RPMI7951 (cell line): ENCODE measurements at places on chromosomes 3 and 15.

- DNase-seq = no peak
Measured at GRCh38 chr3:105593315-105593714, 226.6 kb downstream of the ALCAM start.

GRCh38 chr3:48014358-48014757 lies 1.9 kb downstream of the MAP4 start:
- no peak for DNase-seq

DNA sequence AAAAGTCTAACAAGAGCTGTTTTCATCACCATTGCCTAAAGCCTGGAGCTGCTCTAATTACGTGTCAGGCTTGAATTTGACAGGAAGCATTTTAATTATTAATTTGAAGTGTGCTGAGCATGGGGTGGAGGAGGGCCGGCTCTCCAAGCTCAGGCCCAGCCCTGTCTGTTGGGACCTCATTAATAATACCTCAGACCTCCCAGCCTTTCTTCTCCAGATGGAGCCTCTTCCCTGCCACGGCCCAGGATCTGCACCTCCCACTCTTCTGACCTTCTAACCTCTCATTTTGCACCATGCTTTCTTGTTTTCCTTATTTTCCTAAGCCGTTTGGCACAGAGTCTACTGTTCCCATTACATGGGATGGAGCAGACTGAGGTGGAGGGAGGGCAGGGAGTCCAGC lies 30.0 kb downstream of the INSYN1 start:
- no peak for DNase-seq

- no peak for DNase-seq
Measured at GRCh38 chr15:101025501-101025885, 106.3 kb downstream of the LRRK1 start.

DNA sequence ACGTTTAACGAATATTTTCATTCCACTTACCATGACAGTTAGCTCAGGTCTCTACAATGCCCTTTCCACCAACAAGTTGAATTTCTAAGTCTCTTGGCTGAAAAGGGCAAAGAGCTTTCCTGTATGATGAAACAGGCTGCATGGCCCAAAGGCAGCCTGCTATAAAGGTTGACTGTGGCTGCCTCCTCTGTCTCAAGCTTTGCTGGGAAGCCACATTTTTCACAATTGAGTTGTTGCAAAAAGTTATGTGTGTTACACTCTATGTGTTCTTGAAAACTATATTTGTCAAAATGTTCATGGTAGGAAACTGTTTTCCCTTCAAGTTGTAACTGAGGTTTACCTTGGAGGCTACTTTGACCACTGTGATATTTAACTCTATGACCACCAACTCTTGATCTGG lies 49.5 kb downstream of the DZIP1L start:
- no peak for DNase-seq

- no peak for DNase-seq
Measured at GRCh38 chr3:4447295-4447999, 19.6 kb downstream of the SUMF1 start.

DNA sequence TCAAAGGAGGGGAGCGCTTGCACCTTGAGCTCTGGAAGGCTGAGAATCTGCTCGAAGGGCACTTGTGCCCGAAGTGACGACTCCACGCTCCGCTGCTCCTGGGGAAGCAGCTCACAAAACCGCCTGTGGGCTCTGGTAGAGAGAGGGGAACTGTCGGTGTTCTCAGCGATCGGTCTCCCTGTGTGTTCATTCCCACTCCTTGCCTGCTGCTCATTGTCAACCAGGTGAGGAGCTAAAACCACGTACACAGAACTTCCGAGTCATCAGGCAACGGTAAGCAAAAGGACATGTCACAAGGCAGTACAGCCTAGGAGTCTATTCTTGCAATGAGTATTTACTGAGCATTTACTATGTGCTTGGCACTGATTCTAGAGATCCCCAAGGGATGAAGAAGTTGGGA lies 1.5 kb downstream of the CIB1 start:
- no peak for DNase-seq

DNA sequence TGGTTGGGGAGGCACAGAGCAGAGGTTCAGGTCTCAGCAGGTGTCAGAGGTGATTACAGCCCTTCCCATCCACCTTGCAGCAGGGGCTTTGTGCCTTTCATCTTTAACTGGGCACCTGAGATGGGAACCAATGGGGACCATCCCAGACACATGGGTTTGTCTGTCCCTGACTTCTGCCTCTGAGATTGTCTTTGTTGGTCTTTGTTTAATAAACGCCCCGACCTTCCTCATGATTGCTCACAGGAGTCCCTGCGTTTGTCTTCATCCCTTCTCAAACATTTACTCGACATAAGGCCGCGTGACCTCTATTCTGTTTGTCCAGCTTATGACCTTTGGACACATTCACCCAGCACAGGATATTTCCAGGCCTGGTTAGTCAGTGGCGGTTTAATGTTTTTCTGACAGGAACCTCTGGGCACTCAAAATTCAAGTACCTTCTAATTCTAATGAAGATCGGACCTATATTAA lies 5.9 kb downstream of the ZSCAN2 start:
- DNase-seq = no peak

DNA sequence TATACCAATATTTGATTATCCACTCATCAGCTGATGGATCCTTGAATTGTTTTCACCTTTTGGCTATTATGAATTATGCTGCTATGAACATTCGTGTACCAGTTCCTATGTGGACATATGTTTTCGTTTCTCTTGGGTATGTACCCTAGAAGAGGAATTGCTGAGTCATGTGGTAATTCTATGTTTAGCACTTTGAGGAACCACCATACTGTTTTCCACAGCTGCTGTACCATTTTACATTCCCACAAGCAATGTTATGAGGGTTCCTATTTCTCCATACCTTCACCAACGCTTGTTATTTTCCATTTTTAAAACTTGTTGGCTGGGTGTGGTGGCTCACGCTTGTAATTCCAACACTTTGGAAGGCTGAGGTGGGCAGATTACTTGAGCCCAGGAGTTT lies 62.9 kb downstream of the RPLP1 start:
- no peak for DNase-seq
